Activated T-helper 17 cell treated with anti-CD3 and anti-CD28 coated beads, Interleukin-2, amount 50 U/mL, for 72 hours (primary cell): ENCODE measurements at places on chromosomes 3 and 15. TPM values are rescaled to one million over a fixed set of nuclear protein-coding genes. Genes with fewer than 3 reads are reported as not detected.

The TGM4 gene
- not detected for total RNA-seq

The CAMP gene
- total RNA-seq = not detected

The LMAN1L gene
- total RNA-seq = 1.6 TPM

GRCh38 chr3:101212730-101213129, 107.6 kb downstream of the IMPG2 start:
- no peak for ATAC-seq

DNA sequence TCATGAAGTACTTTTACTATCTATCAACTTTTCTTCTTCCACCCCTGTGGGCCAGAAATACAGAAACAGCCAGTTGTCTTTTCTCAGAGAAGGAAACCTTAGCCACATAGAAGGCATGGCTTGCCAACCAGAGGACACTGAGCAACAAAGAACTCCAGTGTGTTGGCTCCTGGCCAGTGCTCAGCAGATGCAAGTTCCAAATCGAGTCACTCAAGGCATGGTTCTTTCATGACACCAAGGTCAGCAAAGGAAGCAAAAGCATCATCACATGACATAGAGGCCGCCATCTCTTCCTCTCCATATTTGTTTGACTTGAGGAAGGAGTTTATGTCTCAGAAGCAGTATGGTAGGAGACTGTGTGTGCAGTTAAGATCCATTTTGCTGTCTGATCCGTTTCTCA, 92.2 kb downstream of the MYLK start:
- no peak for ATAC-seq

GRCh38 chr3:55968331-55968730, 481.2 kb upstream of the WNT5A start:
- no peak for ATAC-seq

GRCh38 chr3:111282024-111282423, 210.4 kb downstream of the NECTIN3 start:
- no peak for ATAC-seq

- no peak for ATAC-seq
Measured at GRCh38 chr3:124634210-124635168, 95.8 kb upstream of the UMPS start.
